Large intestine (tissue), 12 donors: ENCODE measurements at places on chromosomes 12 and 14. TPM values are rescaled to one million over a fixed set of nuclear protein-coding genes. Genes with fewer than 3 reads are reported as not detected.
A peak's percentile ranks its signal among the peaks of the same experiment; 100 is the strongest.

DNA sequence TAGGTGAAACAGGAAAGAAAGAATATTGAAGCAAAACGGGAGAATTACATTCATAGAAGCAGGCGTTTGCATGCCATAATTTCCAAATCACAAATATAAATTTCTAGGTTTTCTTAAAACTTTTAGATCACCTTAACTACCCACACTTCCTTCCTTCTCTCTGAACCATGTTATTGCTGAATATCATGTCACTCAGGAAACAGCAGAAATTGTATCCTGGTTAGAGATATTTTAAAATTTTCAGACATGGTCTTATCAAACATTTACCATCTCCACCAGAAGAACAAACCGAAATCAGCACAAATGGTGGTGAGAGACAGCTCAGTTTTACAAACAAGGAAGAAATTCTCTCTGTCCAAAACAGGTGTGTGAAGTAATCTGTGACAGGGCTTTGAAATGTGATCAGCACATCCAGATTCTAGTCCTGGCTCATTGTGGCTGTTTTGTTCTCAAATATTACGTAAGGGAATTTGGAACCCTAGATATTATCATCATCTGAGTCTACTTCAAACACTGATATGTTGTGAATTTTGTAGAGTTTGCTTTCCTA lies 16.3 kb downstream of the TESPA1 start:
- no peaks in the 10 kb centered on the region for H3K36me3 ChIP-seq
- no peak for DNase-seq
- H3K4me1 ChIP-seq = no peaks in the 10 kb centered on the region
- peaks cover 6% of the 10 kb centered on the region for H3K27me3 ChIP-seq

- H3K27ac ChIP-seq = no peak overlapping the region
- H3K4me1 ChIP-seq = no peaks in the 10 kb centered on the region
- DNase-seq = no peak
- no peaks in the 10 kb centered on the region for H3K36me3 ChIP-seq
Measured at GRCh38 chr14:51147183-51147582, 52.3 kb upstream of the TRIM9 start.

GRCh38 chr14:105577314-105577861 lies 51.0 kb downstream of the TMEM121 start:
- H3K4me3 ChIP-seq = no peak overlapping the region
- no peaks in the 10 kb centered on the region for H3K36me3 ChIP-seq
- no peaks in the 10 kb centered on the region for H3K27me3 ChIP-seq
- DNase-seq = no peak

DNA sequence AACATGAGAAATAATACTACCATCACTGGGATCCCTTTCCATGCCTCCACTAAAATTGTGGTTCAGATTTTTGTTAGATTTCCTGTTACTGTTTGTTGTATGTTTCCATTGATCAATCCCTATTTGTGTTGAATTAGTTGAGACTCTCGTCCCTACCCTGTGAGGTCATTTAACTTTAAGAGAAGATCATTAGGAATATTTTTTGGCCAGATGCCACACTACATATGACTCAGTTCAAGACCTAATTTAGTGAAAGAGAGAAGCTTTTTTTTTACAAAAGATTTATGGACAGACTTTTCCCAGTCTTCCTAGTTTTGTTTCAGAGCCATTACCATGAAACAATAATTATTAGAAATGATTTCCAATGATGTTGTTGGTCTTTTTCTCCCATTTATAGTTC lies 35.5 kb downstream of the CPSF6 start:
- H3K4me1 ChIP-seq = no peaks in the 10 kb centered on the region
- no peak for DNase-seq
- H3K27me3 ChIP-seq = no peaks in the 10 kb centered on the region
- H3K36me3 ChIP-seq = peaks cover 3% of the 10 kb centered on the region

GRCh38 chr12:96044017-96044942 lies 8.9 kb upstream of the LTA4H start:
- peaks cover 3% of the 10 kb centered on the region for H3K4me1 ChIP-seq
- H3K27ac ChIP-seq = no peak overlapping the region

- no peak for DNase-seq
- no peaks in the 10 kb centered on the region for H3K4me1 ChIP-seq
- no peak overlapping the region for H3K4me3 ChIP-seq
- H3K27me3 ChIP-seq = no peaks in the 10 kb centered on the region
- no peak overlapping the region for H3K27ac ChIP-seq
- H3K36me3 ChIP-seq = peaks cover 8% of the 10 kb centered on the region
Measured at GRCh38 chr12:93567174-93567573, 5.3 kb upstream of the SOCS2 start.

DNA sequence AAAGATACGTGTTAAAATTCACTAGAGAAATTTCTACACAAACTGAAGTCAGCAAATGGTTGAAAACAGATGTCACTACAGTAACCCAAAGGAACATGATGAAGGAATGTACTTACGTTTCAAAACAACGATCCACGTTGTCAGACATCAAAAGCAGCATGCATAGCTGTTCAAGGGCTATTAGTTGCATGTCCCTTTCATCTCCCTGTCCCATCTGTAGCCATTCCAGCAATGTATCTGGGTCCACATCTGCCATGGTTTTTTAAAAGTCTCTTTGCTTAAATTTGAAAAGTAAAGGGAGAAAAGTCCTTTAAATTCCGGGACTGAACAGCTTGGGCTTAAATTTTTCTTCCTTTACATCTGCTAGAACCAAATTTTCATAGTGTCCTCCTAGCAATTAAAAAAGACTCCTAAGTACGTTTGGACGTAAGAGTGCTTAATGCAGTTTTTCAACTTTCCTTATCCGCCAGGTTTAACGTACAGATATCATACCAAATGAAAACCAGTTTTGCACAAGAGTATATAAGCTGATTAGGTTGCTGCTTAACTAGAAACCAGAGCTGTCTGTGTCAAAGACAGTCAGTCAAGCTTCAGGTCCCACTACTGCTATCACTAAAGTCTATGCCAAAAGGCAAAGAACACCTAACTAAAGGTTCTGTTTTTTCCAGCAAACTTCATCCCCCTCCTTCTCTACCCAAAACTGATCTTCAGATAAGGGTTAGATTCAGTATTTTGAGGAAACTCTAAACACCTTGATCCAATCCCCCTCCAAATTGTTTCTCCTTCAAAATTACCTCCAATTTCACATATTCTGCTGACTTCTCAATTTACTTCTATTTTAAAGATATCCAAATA lies 1.7 kb downstream of the HECTD1 start:
- peaks cover 9% of the 10 kb centered on the region for H3K4me1 ChIP-seq
- H3K4me3 ChIP-seq = peak overlapping the region; percentile 73
- peaks cover 19% of the 10 kb centered on the region for H3K36me3 ChIP-seq
- H3K27ac ChIP-seq = peak overlapping the region; percentile 93
- peak; percentile 48 for DNase-seq
- H3K27me3 ChIP-seq = no peaks in the 10 kb centered on the region

- H3K27me3 ChIP-seq = no peaks in the 10 kb centered on the region
- H3K4me1 ChIP-seq = no peaks in the 10 kb centered on the region
- H3K27ac ChIP-seq = no peak overlapping the region
- H3K36me3 ChIP-seq = no peaks in the 10 kb centered on the region
- no peak overlapping the region for H3K4me3 ChIP-seq
- no peak for DNase-seq
Measured at GRCh38 chr12:105865886-105866285, 272.9 kb downstream of the NUAK1 start.

- no peaks in the 10 kb centered on the region for H3K27me3 ChIP-seq
- DNase-seq = no peak
- no peak overlapping the region for H3K27ac ChIP-seq
- H3K36me3 ChIP-seq = no peaks in the 10 kb centered on the region
Measured at GRCh38 chr12:59444932-59445331, 150.9 kb upstream of the SLC16A7 start.

GRCh38 chr14:70073924-70074566 lies 114.7 kb downstream of the SLC8A3 start:
- H3K4me3 ChIP-seq = no peak overlapping the region
- DNase-seq = peak; percentile 53
- H3K27ac ChIP-seq = no peak overlapping the region
- peaks cover 3% of the 10 kb centered on the region for H3K27me3 ChIP-seq
- no peaks in the 10 kb centered on the region for H3K36me3 ChIP-seq

GRCh38 chr12:56143217-56143616 lies 9.2 kb upstream of the MYL6B start:
- no peak overlapping the region for H3K27ac ChIP-seq
- peaks cover 53% of the 10 kb centered on the region for H3K36me3 ChIP-seq
- H3K4me1 ChIP-seq = peaks cover 20% of the 10 kb centered on the region
- no peak overlapping the region for H3K4me3 ChIP-seq
- H3K27me3 ChIP-seq = no peaks in the 10 kb centered on the region

- H3K4me3 ChIP-seq = no peak overlapping the region
- no peak for DNase-seq
- no peak overlapping the region for H3K27ac ChIP-seq
Measured at GRCh38 chr12:25591144-25591543, 38.1 kb upstream of the LMNTD1 start.

DNA sequence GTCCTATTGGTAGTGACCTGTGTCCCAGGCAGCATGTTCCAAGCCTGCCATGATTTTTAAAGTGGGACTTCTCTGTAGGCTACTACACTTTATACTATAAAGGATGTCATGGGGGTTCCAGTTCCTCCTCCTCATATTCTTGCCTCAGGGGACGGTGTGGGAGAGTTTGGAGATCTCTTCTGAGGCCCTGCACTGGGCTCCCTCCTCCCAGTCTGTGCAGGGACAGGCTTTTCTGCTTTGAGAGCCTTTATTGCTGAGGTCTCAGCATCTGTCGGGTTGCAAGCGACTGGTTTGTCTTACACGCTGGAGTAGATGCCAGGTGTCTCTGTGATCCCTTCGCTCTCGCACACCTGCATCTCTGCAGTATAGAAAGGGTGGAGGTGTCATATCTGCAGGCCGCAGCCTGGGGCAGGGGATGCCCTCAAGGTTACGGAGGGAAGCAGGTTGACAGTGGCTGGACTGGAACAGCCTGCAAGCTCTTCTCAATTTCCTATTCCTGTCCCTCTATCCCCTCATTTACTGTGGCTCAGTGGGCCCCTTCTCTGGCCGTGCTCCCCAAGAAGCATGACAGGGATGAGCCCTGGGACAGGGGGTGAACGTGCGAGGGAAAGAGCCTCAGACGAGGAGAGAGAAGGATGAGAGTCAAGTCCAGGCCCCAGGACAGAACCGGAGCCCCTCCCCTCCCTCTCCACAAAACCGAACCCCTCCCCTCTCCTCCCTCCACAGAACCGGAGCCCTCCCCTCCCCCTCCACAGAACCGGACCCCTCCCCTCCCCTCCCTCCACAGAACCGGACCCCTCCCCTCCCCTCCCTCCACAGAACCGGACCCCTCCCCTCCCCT lies 51.3 kb downstream of the SLC6A12 start:
- peaks cover 27% of the 10 kb centered on the region for H3K4me1 ChIP-seq
- H3K36me3 ChIP-seq = no peaks in the 10 kb centered on the region
- H3K27me3 ChIP-seq = peaks cover 5% of the 10 kb centered on the region
- DNase-seq = no peak

DNA sequence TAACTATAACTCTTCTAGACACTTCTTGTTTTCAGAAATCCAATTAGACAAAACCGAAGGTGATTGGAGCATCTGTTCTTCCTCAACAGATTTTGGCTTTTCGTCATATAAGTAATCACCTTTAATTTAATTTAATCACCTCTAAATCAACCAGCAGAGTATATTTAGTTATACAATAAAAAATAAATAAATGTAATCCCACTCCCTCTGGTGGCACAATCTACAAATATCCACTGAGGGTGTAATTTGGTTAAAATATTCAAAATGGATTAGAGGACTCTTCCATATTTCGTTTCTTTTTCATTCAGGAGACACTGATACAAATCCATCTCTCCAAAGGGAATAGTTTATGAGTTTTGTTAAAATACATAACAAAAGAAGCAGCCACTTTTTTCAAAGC lies 18.3 kb upstream of the SLC35F4 start:
- no peaks in the 10 kb centered on the region for H3K4me1 ChIP-seq
- no peak overlapping the region for H3K27ac ChIP-seq
- no peak for DNase-seq
- no peaks in the 10 kb centered on the region for H3K27me3 ChIP-seq
- no peak overlapping the region for H3K4me3 ChIP-seq

- DNase-seq = no peak
- H3K27me3 ChIP-seq = no peaks in the 10 kb centered on the region
- no peaks in the 10 kb centered on the region for H3K36me3 ChIP-seq
- no peak overlapping the region for H3K27ac ChIP-seq
Measured at GRCh38 chr12:75884465-75884985, 147.1 kb downstream of the PHLDA1 start.

GRCh38 chr12:59181196-59181777 lies 261.0 kb upstream of the LRIG3 start:
- no peaks in the 10 kb centered on the region for H3K36me3 ChIP-seq
- no peaks in the 10 kb centered on the region for H3K4me1 ChIP-seq
- no peak overlapping the region for H3K27ac ChIP-seq
- no peaks in the 10 kb centered on the region for H3K27me3 ChIP-seq
- no peak for DNase-seq
- H3K4me3 ChIP-seq = no peak overlapping the region

DNA sequence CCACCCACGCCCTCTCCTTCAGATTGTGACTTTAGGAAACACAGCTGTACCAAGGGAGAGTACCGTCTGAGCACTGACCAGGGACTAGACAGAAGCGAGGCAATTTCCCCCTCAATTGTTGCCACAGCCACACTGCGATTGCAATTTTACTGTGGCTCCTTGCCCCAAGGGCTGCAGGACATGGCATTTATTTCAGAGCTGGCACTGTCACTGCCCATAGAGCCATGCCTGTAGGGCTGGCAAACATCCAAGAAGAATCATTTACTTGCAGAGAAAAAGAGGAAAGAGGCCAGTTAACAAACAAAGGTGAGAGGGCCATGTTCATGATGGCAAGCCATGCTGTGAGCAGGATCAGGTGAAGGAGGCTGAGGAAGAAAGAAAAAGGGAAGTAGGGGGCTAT lies 129.6 kb downstream of the EMP1 start:
- no peak overlapping the region for H3K27ac ChIP-seq
- H3K4me1 ChIP-seq = no peaks in the 10 kb centered on the region
- H3K27me3 ChIP-seq = no peaks in the 10 kb centered on the region
- H3K36me3 ChIP-seq = no peaks in the 10 kb centered on the region

- H3K27me3 ChIP-seq = no peaks in the 10 kb centered on the region
- H3K4me3 ChIP-seq = no peak overlapping the region
- no peaks in the 10 kb centered on the region for H3K4me1 ChIP-seq
- no peak for DNase-seq
Measured at GRCh38 chr12:9731797-9732196, 1.1 kb downstream of the CLECL1 start.

GRCh38 chr12:3704512-3705353 lies 48.2 kb downstream of the CRACR2A start:
- no peaks in the 10 kb centered on the region for H3K4me1 ChIP-seq
- no peaks in the 10 kb centered on the region for H3K27me3 ChIP-seq
- no peak overlapping the region for H3K27ac ChIP-seq
- DNase-seq = no peak
- no peak overlapping the region for H3K4me3 ChIP-seq

The SYT1 gene
- 12.6 TPM for polyA plus RNA-seq

The SMCO2 gene
- 0.25 TPM for polyA plus RNA-seq

The COL2A1 gene
- 9.0 TPM for polyA plus RNA-seq

The SERPINA1 gene
- polyA plus RNA-seq = 1,712 TPM

The CIT gene
- polyA plus RNA-seq = 9.4 TPM

The GLTP gene
- polyA plus RNA-seq = 24.3 TPM

The AKAP6 gene
- 8.5 TPM for polyA plus RNA-seq

The RASAL1 gene
- polyA plus RNA-seq = 0.69 TPM

The LPAR5 gene
- 21.4 TPM for polyA plus RNA-seq

The SOAT2 gene
- polyA plus RNA-seq = 126 TPM

The RERG gene
- polyA plus RNA-seq = 6.8 TPM

The ATG101 gene
- 27.8 TPM for polyA plus RNA-seq
